Nucleus accumbens (tissue), 56 donors: ENCODE measurements at places on chromosomes 12 and 14.

GRCh38 chr14:90795744-90796143 lies 20.5 kb downstream of the TTC7B start:
- DNase-seq, result no peak

DNA sequence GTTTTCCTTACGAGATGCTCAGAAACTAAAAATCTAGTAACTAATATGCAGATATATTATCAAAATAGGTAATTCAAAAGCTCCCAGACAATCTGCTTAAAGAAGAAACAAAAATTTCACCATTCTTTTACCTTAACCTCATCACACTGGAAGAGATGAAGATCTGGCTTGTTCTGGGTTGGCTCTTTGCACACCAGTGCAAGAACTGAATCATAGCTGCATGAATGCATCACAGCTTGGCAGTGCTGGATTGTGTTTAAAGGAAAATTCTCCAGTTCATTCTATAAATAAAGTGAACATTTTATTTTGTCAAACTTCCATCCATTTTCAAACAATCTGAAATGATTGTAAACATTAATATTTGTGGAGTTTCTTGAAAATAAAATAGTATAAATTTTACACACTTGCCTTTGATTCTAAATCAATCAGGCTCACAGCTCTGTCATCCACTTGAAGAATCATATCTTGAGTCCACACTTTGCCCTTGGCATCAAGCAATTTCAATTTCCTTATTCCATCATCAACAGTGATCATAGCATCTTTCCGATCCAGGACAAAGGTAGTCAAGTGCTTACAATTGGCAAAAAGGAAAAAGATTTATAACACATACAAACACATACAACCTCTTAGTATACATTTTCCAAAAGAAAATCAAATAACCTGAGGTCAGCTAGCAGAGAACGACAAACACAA lies 119.8 kb downstream of the EPS8 start:
- no peak for DNase-seq

DNA sequence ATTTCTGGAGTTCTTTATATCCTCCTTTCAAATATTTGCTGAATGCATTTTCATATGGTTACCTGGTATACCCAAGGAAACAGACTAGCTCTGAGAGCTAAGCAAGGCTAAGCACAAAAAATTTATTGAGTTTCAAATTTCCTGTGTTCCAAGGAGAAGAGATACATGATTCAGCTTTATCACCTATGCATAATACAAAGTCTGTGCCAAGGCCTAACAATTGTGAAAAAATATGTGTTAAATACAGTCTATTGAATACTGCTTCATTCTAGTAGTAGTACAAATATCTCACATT lies 103.7 kb upstream of the LGR5 start:
- DNase-seq, result no peak

DNA sequence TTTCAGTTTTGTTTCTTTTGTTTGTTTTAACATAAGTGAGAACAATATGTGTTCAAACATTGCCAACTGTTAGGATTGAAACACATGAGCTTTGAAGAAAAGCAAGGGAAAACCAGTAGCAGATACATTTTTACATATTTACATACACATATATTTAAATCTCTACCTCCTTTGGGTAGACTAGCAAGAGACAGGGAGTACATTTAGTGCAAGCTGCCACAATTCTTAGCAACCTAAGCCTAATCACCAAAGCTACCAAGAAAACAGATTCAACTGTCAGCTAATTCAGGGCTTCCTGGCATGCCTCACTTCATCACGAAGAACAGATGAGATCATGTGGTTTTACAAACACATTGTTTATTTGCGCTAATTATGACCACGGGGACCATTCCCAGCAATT lies 143.1 kb downstream of the PRIMA1 start:
- DNase-seq, result no peak

DNA sequence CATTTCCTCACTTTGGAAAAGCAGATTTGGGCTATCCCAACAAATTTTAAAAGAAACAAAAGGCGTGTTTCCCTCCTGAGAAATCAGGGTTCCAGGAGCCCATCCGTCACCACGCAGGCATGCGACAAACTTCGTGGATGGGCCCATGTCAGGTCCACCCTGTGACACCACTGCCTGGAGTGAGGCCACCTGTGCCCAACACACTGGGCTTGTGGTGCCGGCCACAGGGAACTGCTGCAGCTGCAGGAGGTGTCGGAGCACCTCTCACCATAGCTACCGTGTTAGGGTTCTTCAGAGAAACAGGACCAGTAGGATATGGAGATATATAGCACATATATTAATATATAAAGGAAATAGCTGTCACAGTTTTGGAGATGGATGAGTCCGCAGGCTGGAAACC lies 53.0 kb upstream of the BCL11B start:
- no peak for DNase-seq

GRCh38 chr12:80702889-80703805 lies 4.3 kb upstream of the MYF6 start:
- DNase-seq, result peak; percentile 20

- DNase-seq, result no peak
Observed at GRCh38 chr12:6235499-6235898, 35.3 kb downstream of the CD9 start.

DNA sequence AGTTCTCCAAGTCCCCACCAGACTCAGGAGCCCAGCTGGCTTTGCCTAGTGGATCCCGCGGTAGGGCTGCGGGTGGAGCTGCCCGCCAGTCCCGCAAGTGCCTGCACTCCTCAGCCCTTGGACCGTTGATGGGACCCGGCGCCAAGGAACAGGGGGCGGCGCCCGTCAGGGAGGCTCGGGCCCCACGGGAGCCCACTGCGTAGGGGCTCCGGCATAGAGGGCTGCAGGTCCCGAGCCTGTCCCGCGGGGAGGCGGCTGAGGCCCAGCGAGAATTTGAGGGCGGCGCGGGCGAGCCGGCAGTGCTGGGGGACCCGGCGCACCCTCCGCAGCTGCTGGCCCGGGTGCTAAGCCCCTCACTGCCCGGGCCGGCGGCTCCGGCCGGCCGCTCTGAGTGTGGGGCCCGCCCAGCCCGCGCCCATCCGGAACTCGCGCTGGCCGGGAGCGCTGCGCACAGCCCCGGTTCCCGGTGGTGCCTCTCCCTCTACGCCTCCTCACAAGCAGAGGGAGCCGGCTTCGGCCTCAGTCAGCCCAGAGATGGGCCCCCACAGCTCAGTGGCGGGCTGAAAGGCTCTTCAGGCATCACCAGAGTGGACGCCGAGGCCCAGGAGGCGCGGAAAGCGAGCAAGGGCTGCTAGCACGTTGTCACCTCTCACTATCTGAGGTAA lies 452.4 kb upstream of the LRFN5 start:
- no peak for DNase-seq
